ENCODE measurements at places on chromosomes 13 and 19.

GRCh38 chr13:77360032-77360685, 33.3 kb upstream of the MYCBP2 start:
- H3K27ac ChIP-seq, result no peak overlapping the region
- peaks cover 4% of the 10 kb centered on the region for H3K36me3 ChIP-seq
- H3K4me3 ChIP-seq, result no peak overlapping the region
- no peaks in the 10 kb centered on the region for H3K4me1 ChIP-seq
- no peak for DNase-seq
- peaks cover 12% of the 10 kb centered on the region for H3K27me3 ChIP-seq

DNA sequence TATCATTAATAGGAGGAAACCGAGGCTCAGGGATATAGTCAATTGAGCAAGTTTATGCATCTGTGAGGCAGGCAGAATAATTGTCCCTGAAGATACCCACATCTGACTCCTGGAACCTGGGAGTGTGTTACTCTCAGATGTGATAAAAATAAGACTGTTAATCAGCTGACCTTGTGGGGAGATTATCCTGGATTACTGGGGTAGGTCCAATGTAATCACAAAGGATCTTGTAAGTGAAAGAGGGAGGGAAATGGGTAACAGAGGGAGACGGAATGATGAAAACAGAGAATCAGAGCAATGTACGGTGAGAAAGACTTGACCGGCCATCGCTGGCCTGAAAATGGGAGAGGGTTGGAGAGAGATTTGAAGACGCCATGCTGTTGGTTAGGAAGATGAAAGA, 3.2 kb upstream of the EDDM13 start:
- H3K27ac ChIP-seq, result no peak overlapping the region
- no peaks in the 10 kb centered on the region for H3K27me3 ChIP-seq
- no peak overlapping the region for H3K4me3 ChIP-seq
- no peak for DNase-seq

DNA sequence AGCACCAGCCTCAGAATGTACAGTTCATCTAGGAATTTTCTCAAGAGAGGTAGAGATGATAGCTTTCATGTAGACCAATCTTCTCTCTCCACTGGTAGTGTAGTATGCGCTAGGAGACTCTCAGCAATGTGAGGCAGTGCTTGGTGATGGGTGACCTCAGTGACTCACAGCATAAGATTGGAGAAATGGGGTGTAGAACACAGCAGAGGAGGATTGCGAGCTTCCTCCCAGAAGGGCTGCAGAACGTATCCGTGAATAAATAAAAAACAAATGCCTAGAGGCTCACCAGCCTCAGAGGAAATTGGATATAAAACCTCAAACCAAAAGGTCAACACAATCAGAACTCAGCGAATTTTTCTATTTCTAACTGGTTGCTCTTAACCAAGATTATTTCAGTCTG, 182.9 kb upstream of the RXFP2 start:
- no peak overlapping the region for H3K4me3 ChIP-seq
- no peak for DNase-seq
- H3K27ac ChIP-seq, result no peak overlapping the region
- peaks cover 4% of the 10 kb centered on the region for H3K27me3 ChIP-seq

DNA sequence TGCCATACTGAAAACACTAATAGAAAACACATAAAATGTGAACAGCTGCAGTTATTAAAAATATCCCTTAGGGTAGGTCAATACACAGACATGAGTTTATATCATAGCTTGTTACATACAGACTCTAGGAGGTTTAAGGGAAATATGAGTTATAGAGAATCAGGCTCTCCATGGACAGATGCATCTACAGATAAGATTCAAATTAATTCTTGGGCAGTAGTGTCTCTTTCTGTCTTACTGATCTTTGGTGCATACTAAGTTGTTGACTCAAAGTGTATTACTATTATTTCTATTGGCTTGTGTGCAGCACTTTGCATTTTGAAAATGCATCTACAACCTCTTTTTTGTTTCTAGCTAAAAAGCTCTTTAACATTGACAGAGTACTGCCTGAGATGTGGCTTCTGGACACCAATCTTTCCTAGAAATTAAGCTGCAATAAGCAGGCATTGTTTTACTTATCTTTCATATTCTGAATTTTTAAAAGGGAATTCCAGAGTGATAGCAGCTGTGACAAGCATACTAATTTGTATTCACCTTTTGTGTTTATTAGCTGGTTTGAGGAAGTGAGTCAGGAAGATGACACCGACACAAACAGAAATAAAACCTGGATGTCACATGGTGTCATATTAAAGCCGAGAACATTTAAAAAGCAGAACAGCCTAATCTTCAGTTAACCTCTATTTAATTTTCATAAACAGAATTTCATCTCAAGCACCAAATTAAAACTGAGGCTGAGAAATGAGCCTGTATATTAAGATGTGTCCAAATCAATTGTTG, 399.0 kb downstream of the PCDH9 start:
- H3K4me3 ChIP-seq, result no peak overlapping the region
- no peak overlapping the region for H3K27ac ChIP-seq
- no peaks in the 10 kb centered on the region for H3K27me3 ChIP-seq
